ENCODE measurements at places on chromosomes 7 and 10.

GRCh38 chr10:118583611-118584010 is 11.8 kb downstream of the PRLHR start:
- no peak for DNase-seq

GRCh38 chr7:138137423-138138171 is 61.3 kb downstream of the AKR1D1 start:
- DNase-seq = no peak

GRCh38 chr10:12985347-12985746 is 16.2 kb downstream of the CCDC3 start:
- DNase-seq = no peak

- no peak for DNase-seq
Observed at GRCh38 chr7:142813226-142813625, 41.6 kb upstream of the EPHB6 start.

GRCh38 chr7:31122649-31123058 is 70.5 kb downstream of the ADCYAP1R1 start:
- peak; percentile 64 for DNase-seq

DNA sequence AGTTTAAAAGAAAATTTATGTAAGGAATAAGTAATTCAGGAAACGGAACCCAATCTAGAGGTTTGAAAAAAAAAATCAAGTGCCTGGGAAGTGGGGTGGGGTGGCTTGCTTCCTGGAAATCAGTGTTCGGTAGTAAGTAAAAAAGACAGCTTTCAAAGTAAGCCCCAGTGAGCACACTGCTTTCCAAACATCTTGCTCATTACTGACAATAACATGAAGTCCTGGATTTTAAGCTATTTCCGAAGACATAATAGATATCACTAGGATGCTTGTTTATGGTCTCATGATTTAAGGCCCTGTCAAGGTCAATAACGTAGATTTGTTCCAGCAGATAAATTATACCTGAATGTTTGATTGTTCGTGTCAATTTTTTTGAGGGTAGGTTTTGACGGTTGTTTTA is 1.3 kb downstream of the STAMBPL1 start:
- DNase-seq = no peak

DNA sequence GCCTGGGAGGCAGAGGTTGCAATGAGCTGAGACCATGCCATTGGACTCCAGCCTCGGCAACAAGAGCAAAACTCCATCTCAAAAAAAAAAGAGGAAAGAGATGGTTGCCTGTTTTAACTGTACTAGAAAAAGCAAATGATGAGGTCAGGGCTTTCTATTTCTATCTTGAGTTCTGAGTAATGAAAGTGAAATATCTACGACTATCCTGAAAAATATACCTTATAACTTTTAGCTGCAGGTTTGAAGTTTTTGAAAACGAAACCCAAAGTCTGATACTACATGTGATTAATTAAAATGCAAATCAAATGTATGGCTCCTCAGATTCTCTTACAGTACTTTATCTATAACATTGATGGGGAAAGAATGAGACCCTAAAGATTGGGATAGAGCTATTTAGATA is 636.2 kb upstream of the LRRN3 start:
- DNase-seq = no peak

- DNase-seq = no peak
Observed at GRCh38 chr7:143345428-143345900, 17.0 kb downstream of the FAM131B start.

- DNase-seq = no peak
Observed at GRCh38 chr7:2573761-2574160, 15.0 kb downstream of the IQCE start.

GRCh38 chr10:26573674-26574073 is 123.8 kb upstream of the PDSS1 start:
- no peak for DNase-seq

- no peak for DNase-seq
Observed at GRCh38 chr10:71796749-71797405, 23.6 kb upstream of the VSIR start.

DNA sequence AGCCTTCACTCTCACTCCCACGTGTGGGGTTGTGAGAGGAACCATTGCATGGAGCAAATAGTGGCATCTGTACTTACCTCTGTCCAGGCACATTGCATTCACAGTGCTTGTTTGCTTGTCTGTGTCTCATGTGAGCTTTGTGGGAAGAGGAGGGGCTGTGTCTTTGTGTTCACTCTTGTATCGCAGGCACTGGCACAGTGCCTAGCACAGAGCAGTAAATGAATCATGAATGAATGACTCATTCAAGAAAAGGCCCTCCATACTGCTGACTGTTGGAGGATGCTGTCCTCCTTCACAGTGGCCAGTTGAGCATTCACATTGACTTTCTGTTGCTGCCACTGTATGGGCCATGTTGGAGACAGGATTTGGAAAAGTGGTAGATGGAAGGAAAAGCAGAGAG is 125.3 kb downstream of the SORCS3 start:
- no peak for DNase-seq

DNA sequence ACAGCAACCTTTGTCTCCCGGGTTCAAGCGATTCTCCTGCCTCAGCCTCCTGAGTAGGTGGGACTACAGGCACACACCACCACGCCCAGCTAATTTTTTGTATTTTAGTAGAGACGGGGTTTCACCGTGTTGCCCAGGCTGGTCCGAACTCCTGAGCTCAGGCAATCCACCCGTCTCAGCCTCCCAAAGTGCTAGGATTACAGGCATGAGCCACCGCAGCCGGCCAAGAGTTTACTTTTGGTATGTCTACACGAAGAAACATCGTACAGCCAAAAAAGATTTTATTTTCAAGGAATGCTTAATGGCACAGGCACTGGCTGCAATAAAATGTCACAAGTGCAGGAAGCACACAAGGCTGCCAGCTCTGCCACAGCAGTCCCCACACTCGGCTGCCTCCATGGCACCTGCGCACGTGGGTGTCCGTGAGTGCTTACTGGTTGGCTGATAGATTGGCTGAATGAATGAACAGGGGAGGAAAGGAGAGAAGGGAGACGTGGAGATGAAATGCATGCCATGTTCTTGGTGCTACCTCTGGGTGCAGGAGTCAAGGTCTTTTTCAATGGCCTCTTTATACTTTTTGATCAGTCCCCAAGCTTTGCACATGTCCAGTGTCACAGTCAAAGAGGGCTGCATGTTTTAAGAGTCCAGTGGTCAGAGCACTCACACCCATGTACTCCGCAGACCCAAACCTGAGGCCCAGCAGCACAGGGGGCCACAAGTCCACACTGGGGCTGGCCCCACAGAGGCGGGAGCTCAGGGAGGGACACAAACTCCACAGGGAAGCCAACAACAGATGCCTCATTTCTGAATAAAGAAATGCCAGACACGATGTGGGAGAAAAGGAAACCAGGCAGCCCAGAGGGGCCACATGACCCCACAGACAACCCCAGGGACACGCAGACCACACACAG is 198.2 kb downstream of the MAD1L1 start:
- no peak for DNase-seq

GRCh38 chr7:83429493-83429892 is 219.4 kb downstream of the SEMA3E start:
- DNase-seq = no peak

- no peak for DNase-seq
Observed at GRCh38 chr7:146172112-146172511, 55.5 kb downstream of the CNTNAP2 start.

DNA sequence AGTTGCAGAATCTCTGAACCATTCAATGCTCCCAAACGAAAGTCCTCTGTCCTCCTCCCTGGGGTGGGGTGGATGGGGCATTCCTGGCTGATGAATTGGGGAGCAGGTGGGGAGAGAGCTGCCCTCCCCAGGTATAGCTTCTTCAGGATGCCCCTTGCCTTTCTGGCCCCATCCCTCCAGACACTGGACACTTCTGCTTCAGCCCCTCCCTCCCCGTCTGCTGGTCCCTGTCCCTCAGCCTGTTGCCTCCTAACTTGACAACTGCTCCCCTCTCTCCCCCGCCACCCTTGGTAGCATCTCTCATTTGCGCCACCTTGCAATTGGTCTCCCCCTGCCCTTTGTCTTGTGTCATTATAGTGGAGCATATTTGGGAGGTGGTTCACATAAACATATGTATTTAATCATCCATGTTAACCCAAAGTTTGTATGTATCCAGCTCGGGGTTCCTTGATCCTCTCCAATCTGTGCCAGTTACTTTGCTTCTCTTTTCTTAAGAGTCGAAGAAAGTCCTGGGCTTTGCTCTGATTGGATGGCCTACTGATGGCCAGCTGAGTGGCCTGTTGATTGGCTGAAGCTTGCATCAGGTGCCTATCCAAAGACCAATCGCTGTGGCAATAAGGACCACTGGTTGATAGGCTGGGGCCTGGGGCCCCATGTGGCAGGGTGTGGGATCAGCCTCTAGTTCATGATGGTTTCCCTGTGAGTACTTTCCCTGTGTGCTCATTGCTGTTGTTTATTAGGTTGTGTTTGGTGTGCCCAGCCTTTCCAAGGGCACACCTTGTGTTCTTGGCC is 4.0 kb upstream of the GCK start:
- no peak for DNase-seq

GRCh38 chr7:50285269-50285668 is 19.2 kb upstream of the IKZF1 start:
- no peak for DNase-seq

DNA sequence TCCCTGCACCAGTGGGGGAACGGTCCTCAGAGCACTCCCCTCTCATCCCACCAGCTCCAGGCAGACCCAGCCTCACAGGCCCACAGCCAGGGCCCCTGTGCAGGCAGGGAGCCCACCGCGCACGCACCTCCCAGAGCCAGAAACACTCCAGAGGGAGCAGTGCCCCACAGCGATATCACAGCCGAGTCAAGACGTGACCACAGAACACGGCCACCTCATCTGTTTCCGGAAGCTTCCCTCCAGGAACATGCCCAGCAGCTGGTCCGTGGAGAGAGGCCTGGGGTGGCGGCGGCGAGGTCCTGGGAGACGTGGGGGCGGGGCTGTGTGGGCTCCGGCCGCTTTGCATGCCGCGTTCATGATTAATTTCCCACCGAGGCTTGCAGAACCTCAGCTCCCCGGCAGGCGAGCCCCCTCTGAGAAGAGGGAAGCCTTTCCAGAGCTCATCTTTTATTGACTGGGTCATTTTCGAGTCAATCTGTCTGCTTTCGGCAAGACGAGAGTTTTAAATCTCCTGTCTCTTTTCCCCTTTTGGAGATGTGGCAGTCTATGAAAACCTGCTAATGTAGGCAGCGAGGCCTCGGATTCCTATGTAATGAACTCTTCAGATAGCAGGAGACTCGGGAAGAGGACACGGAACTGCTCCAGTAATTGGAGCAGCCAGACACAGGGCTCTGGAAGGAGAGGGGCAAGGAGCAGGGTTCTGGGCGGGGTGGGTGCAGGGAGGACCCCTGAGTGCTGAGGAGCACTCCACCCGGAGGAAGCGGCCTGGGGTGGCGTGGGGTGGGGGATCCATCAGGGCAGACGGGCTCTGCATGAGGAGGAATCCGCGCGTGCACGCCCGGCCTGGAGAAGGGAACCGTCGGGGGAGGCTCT is 242.8 kb downstream of the ELFN1 start:
- DNase-seq = peak; percentile 64

- no peak for DNase-seq
Observed at GRCh38 chr10:83723080-83723479, 416.2 kb upstream of the GHITM start.

GRCh38 chr10:123681285-123681684 is 15.1 kb downstream of the GPR26 start:
- no peak for DNase-seq
